Nephron progenitor cell (in vitro differentiated cells): ENCODE measurements at places on chromosomes 5 and 9.
A peak's percentile ranks its signal among the peaks of the same experiment; 100 is the strongest.

GRCh38 chr9:81022177-81022576 is 667.2 kb downstream of the TLE1 start:
- DNase-seq = no peak

GRCh38 chr5:143495110-143495509 is 91.6 kb upstream of the NR3C1 start:
- DNase-seq = no peak

DNA sequence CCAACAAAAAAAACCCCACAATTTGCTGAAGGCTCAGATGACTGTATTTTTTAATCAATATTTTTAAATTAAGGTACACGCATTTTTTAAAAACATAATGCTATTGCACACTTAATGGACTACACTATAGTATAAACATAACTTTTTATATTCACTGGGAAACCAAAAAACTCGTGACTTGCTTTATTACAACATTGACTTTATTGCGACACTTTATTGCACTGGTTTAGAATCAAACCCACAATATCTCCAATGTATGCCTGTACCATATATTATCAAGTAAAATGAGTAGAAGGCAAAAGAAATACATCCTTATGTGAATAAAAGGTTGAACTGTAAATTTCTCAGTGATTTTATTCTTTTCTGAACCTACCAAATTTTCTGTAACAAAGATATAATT is 53.7 kb downstream of the RICTOR start:
- DNase-seq = no peak

GRCh38 chr9:35914301-35914807 is 5.1 kb downstream of the SPAAR start:
- DNase-seq = peak; percentile 54

DNA sequence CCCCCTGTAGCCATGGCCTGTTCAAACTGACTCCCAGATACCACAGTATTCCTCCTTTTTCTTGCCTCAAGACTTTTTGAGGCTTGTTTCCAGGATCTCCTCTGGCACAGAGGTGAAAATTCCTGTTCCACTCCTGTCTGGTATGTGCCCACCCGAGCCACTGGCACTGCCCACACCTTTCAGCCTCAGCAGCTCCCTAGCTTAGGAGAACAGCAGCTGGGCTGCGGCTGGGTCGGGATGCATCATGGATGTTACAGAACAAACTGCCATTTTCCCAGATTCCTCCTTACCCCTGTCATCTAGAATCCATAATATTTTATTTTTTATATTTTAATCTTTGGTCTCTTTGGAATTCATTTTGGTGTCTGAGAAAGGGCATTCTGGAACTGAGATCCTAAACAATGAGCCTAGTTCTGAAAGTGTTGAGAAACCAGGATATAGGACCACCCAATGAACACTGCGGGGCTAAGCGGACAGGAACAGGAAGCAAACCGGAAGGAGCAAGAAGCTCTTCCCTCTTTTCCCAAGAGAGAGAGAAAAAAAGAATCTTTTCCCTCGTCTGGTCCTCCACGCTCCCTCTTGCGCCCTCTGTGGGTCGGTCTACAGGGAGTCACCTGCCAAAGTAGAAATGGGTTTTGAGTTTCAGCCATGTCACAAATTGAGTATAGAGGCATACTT is 12.5 kb downstream of the OR2S2 start:
- DNase-seq = peak; percentile 83

DNA sequence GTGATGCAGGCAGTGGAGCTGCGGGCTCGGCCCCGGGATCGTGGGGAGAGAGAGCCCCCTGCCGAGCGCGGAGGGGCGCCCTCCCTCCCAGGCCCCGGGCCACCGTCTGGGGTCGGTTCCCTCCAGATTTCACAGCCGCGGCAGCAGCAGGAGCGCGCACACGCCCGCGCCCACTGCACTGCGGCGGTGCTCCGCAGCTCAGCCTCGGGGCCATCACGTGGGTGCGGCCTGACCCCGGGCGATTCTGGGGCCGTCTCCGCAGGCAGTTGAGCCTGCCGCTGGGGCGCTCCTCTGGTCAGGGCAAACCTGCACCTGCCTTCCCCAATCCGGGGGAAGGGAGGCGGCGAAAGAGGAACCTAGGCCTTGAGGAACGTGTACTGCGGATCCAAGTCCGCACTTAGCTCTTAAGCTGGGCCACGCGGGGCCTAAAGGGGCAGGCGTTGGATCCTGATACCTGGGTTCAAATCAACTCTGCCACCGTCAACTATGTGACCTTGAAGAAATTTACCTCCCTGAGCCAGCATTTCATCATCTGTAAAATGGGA is 9.4 kb upstream of the DELE1 start:
- peak; percentile 76 for DNase-seq

- DNase-seq = peak; percentile 7
Measured at GRCh38 chr5:61525512-61526206, 193.6 kb downstream of the ZSWIM6 start.

- DNase-seq = no peak
Measured at GRCh38 chr9:121725008-121725775, 73.8 kb downstream of the DAB2IP start.

DNA sequence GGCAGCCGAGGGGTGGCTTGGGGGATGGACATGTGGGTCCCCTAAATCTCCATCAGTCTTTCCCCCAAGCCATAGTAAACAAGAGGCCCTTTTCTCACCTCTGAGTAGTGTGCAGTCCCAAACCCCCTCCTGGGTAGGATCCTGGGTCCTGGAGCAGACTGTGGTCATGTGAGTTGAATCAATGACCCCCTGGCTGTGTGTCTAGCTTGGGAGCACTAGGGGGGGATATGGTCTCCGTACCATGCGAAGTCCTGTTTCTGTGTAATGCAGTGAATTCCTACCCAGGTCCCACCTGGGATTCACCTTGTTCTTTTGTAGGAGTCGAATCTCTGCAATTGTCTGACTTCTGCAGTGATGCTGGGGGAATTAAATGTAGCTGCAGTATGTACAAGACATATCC is 66.2 kb downstream of the FGF18 start:
- DNase-seq = no peak

- no peak for DNase-seq
Measured at GRCh38 chr5:65483546-65484346, 2.0 kb upstream of the ADAMTS6 start.
